CD4-positive, alpha-beta T cell (primary cell): ENCODE measurements at places on chromosomes 6 and 20.

GRCh38 chr6:161476711-161477110, 202.8 kb upstream of the AGPAT4 start:
- DNase-seq, result no peak

- DNase-seq, result no peak
Observed at GRCh38 chr20:14878676-14879019, 541.2 kb upstream of the FLRT3 start.

DNA sequence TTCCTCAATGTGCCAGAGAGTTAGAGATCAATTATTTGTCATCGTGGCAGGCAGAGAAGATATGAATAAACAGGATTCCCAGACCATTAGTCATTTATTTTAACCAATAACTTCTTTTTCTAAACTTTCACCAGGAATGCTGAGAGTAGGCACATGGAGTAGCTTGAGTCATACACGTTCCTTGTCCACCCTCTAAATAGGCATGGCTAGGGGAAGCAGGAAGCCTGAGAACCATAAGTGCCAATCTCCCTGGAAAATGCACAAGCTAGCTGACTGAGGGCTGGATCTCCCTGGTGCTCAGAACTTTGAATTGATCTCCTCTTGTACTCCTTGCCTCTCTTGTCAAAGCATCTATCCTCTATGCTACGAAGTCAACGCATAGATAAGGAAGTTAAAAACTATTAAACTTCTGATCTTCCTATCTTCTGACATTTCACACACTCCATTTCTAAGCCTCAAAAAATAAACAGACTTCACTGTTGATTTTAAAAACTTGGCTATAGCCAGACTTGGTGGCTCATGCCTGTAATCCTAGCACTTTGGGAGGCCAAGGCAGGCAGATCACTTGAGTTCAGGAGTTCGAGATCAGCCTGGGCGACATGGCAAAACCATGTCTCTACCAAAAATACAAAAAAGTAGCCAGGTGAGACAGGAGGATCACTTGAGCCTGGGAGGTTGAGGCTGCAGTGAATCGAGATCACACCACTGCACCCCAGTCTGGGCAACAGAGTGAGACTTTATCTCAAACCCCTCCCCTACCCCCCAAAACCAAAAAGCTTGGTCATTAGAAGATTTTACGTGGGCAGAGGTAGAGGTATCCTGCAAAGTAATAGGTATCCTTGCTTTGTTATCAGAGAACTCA, 11.8 kb downstream of the ADTRP start:
- no peak for DNase-seq

DNA sequence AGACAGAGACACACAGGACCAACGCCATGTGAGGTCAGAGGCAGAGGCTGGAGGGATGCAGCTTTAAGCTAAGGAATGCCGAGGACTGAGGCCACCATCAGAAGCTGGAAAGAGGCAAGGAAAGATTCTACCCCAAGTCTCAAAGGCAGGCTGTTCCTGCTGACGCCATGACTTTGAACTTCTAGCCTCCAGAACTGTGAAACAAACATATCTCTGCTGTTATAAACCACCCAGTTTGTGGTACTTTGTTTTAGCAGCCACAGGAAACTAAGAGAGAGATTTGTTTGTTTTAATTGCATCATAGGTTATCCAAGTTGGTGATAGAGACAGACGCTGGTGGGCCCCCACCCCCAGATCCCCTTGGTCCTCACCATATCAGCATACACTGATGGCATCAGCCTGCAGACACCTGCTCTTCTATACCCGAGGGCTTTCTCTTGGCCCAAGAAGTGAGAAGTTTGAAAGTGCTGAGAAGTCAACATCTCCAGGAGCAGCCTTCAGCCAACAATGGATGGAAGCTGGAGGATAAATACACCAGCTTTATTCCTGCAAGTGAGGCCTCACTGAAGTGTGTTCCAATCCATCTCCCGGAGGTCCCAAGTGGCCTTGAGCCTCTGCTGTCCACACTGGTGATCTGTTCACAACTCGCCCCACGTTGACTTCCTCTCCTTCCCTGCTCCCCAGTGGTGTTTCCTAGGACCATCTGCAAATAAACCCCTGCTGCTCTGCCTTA, 154.7 kb downstream of the BTBD3 start:
- DNase-seq, result no peak

- no peak for DNase-seq
Observed at GRCh38 chr6:160781298-160781697, 79.3 kb downstream of the PLG start.

DNA sequence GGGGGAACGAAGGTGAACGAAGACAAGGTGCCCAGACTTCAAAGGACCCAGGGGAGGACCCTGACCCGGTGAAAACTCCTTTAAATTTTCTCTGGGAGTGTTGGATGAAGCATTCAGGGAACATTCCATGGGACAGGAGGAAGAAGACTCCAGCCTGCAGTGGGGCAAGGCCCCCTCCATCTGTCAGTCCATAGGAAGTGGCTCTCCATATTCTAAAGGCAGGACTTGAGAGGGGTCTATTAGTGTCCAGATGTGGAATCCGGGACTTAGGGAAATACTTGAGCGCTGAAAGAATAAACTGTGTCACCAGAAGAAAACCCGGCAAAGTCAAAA, 3.2 kb upstream of the BPIFA2 start:
- no peak for DNase-seq

- no peak for DNase-seq
Observed at GRCh38 chr6:135328136-135328535, 147.0 kb downstream of the MYB start.

DNA sequence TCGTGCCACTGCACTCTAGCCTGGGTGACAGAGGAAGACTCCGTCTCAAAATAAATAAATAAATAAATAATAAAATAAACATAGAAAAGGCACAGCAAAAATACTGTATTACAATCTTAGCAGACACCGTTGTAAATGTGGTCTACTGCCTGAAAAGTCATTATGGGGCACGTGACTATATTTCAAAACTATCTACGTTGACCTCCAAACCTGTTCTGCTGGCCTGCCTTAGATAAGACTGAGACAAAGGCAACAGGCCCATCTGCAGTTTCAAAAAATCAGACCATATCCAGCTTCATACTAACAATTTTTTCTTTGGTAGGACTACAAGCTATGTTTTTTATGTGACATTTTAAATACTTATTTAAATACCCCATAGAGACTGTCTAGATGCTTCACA, 59.1 kb downstream of the AGPAT4 start:
- DNase-seq, result no peak

DNA sequence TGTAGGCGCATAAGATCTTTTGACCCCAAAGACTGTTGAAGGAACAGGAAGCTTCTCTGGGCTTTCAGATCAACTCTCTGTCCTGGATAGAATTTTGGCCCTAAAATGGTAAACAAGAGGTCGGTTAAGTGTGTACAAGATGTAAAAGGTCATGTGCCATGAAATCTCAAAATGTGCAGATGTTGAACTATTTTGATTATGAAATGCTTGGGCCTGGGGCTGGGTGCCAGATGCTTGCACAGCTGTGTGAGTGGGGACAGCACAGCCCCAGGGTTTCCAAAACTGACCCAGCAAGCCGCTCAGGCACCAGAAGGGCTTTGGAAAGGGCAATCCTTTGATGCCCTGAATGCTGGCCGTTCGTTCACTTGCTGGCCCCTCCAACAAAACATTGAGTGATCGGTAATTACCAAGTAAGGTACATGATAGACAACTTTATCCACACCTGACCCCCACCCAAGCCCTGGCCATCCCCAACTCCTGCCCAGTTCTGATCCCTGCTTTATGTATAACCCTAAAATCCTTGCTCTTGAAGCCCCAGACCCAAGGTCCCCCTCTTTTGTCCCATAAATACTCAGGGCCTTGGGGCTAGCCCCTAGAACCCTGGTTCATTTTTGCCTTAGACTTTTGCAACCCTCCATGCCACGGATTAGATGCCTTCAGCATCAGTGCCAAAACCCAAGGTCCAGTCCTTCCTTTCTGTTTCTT, 1.9 kb downstream of the TMEM239 start:
- no peak for DNase-seq

DNA sequence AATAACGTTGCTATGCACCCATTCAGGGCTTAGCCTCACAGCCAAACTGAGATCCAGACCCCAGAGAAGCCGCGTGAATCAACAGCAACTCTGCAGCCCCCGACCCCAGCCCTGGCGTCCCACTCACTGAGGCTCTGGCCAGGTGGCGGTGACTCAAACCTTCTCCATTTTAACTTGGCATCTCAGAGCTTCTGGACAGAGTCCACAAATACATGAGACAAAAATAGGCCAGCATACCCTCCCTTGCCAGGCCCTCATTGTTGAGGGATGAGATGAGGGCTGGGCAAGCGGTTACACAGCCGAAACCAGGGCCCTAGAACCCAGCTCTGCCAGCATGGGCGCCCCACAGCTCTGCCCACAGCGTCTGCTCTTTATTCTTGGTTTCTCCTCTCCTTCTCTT, 118.4 kb downstream of the MYLK4 start:
- DNase-seq, result no peak

DNA sequence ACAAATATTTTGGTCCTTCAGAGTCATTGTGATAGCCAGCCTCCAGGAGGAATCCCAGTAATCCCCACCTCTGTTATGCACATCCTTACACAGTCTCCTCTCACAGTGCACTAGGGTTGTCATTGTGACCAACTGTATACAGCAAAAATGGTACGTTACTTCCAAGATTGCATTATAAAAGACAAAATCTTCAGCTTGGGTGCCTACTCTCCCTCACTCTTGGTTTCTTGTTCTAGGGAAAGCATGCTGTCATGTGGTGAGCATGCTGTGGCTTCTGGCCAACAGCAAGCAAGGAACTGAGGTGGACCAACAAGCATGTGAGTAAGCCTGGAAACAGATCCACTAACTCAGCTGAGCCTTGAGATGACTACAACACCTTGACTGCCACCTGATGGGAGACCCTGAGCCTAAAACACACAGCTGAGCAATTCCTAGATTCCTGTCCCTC, 130.1 kb upstream of the DST start:
- no peak for DNase-seq

DNA sequence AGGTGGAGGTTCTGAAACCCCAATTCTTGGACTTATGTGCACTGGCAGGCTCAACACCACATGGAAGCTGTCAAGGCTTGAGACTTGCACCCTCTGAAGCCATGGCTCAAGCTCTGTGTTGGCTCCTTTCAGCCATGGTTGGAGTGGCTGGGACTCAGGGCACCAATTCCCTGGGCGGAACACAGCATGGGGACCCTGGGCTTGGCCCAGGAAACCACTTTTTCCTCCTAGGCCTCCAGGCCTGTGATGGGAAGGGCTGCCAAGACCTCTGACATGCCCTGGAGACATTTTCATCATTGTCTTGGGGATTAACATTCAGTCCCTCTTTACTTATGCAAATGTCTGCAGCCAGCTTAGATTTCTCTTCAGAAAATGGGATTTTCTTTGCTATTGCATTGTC, 26.2 kb upstream of the CLDN20 start:
- no peak for DNase-seq

- DNase-seq, result no peak
Observed at GRCh38 chr6:139868576-139868975, 494.1 kb upstream of the CITED2 start.

DNA sequence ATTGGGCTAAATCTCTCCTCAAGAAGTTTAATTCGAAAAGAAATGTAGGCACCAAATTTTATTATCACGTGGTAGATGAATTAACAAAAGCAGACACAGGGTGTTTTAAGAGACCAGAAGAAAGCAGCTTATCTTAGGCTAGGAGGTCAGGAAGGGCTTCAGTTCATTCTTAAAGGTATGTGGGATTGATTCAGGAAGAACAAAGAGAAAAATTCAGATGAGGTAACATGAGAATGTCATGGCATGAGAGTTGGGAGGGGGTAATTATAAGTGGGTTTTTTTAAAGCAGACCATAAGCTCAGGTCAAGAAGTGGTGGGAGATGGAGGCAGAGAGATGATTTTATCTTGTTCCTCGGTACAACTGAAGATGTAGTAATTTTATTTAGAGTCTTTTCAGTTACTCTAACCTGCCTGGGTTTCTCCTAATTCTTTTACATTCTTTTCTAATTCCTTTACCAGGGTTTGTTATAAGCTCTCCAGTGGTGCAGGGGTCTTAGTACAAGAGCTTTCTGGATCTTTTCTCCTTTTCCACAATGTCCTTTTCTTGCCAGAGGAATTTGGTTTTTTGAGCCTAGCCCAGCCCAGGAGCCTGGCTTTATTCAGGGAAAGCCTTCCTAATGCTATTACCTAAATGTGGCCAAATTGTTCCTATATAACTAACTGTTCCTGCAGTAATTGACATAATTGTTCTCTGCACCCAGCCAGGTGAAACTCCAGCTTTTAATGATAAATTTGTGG, 474.1 kb upstream of the BTBD3 start:
- DNase-seq, result no peak

DNA sequence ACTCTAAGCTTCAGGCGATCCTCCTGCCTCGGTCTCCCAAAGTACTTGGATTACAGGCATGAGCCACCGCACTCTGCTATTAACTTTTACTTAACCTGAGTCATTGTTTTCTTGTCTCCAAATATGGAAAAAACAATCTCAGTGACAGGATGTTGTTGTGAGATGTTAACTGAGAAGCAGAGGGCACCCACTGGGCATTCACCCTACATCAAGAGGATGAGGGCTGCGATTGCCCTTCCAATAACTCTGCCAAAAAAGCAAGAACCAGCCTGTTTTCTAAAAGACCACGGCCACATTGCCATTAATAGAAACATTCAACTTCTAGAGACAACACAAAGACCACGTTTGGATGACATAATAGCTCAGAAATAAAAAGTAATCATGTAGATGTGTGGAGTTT, 107.6 kb upstream of the SGK1 start:
- DNase-seq, result no peak

DNA sequence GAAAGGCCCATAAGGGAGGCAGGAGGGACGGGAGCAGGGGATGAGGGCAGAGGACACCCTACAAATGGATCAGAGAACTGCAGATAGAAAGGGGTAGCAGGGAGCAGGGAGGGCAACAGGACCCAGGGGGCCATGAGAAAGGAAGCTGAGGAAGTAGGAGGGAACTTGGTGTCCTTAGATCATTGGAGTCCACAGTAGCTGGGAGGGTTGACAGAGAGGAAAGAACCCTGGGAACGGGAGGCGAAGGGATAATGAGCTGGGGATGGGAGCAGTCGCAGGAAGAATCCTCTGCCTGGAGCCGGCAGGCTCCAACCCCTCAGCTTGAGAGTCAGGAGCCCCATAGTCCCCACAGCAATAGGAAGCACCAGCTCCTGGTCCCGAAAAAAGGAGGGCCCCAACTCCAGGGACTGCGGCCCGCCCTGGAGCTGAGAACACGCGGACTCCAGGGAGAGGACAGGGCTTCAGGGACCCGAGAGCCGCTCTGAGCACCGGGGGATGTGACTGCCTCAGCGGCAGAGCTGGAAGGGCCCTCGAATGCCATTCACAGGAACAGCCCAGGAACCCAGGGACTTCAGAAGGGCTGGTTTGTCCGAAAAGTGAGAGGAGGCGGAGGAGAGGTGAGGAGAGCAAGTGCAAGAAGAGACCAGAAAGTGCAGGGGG, 32.7 kb downstream of the HLA-A start:
- no peak for DNase-seq

GRCh38 chr6:48048451-48049146, 62.4 kb downstream of the PTCHD4 start:
- DNase-seq, result no peak

- no peak for DNase-seq
Observed at GRCh38 chr6:53989504-53989903, 121.7 kb upstream of the MLIP start.

DNA sequence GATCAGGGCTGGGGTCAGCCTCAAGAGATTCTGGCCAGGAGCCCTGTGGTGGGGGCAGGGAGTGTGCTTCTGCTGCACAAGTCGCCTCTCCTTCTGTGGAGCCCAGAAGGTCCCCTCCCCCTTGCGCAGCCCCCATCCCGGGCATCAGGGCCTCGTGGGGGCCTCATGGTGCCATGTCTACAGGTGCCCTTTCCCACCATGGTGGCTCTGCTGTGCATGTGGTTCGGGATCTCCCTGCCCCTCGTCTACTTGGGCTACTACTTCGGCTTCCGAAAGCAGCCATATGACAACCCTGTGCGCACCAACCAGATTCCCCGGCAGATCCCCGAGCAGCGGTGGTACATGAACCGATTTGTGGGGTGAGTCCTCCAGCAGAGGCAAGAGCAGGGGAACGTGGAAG, 48.1 kb downstream of the TM9SF4 start:
- no peak for DNase-seq
